ENCODE measurements at places on chromosomes 5 and 9.

- DNase-seq: no peak
These were observed 2.9 kb downstream of the NTNG2 start for GRCh38 chr9:132164604-132165362.

DNA sequence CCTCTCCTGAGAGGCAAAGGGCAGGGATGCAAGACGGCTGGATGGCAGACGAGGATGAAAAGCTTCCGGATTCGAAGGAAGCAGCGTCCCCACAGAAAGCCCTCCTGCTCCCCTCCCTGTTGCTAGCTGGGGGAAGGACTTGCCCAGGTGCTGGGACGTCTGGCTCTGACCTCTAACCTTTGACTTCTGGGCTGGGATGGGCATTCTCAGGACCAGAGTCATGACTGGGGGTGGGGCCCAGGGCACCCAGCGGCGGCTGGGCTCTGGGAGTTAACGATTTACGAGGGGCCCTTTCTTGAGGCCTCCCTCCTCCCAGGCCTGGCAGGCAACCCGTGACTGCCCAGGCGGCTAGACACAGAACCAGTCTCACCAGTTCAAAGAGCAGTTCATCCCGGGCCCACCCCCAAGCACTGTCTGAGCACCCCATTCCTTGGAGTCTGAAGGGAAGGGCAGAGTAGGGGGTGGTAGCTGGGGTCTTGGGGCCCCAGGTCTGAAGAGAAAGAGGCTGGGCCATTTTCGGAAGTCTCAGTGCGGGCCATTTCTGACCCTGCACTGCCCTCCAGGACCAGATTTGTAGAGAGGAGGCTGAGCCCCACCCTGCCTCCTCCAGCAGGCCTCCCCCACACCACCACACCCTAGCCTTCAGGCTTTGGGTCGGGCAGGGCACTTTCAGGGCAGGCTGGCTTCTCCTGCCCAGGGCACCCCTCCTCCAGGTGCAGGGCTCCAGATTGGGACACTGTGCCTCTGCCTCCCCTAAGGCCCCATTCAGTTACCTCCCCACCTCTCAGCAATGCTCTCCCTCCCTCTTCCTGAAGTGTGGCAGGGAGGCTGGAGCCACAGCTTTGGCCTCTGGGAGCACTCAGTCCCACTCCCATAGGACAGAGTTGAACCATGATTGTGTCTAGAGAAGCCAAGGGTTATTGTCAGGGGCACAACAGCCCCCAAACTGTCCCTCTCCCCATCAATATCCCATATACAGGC, 5.0 kb upstream of the CXXC5 start:
- no peak for DNase-seq

DNA sequence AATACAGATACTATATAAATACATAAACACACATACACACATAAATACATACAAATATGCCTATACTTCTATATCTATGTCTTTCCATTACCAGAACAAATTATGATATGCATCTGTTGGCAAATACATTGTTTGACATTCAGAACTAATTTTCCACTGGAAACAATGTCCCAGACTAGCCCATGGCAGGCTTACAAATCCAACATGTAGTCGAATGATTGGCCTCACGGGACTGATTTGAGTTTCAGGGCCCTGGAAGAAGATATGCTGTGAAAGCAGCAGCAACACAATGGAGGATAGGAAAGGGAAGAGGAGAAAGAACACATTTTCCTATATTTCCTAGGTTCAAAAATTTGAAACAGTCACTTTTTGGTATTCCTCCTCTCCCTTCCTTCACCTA, 881.1 kb upstream of the DMAC1 start:
- no peak for DNase-seq

DNA sequence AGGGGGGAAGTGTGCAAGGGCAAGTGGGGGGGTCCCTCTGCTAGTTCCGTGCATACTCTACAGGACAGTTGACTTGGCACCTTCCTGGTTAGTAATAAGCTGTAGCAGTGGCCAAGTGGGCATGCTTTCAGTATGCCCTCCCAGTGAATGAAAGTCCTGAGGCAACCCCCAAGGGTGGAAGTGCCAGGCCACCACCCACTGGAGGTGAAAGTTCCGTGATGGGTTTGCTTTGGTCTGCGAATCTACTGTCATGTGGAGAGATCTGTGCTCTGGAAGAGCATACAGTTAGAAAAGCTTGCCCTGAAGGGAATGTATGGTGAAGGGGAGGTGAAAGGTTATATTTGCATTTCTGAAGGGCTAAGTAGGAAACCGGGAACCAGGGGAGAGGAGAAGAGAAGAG, 10.3 kb downstream of the FXN start:
- no peak for DNase-seq

GRCh38 chr9:92720807-92721535, 43.7 kb downstream of the BICD2 start:
- no peak for DNase-seq

DNA sequence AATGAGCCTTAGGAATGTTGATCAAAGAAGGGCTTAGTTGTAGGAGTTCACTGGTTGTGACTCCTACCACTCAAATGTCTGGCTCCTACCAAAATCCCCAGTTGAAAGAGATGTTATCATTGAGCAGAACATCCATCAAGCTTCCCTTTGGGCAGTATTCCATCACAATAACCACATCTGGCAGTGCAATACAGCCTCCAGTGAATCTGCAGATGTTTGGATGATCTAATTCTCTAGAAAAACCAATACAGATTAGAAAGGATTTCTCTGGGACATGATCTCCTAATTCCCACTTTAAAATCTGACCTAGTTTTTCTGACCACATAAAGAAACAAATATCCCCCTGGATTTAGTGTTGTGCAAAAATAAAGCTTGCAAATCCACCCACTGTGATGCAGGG, 81.6 kb downstream of the TMEM215 start:
- DNase-seq: no peak

- DNase-seq: no peak
These were observed 200.4 kb downstream of the SLF1 start for GRCh38 chr5:94818904-94819303.

- no peak for DNase-seq
These were observed 634.2 kb downstream of the BNC2 start for GRCh38 chr9:16236311-16236710.

DNA sequence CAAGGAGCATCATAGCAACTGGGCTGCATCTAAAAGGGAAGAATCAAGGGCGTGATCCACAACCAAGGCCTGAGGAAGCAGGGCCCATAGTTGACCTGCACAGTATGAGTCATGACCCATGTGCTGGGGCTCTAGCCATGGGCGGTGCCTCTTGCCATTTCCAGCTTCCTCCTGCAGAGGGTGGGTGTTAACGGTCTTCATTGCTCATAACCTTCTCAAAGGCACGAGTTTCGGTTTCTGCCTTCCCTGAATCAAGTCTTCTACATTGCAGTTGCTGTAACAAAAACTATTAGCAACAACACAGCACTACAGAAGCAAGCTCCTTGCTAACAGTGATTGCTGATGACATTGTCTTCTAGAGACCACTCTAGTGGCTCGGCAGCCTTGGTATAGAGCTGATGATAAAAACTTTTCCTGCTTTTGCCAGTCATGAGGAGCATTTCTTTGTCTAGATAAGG, 66.9 kb downstream of the CTSL start:
- peak; percentile 87 for DNase-seq

- DNase-seq: no peak
These were observed 55.6 kb upstream of the COL5A1 start for GRCh38 chr9:134585746-134586706.

Data from SIG-M5 (cell line).